ENCODE measurements at places on chromosomes 11 and 22.

GRCh38 chr11:82523141-82523540 lies 210.5 kb downstream of the FAM181B start:
- DNase-seq, result no peak

GRCh38 chr11:67572747-67573419 lies 10.7 kb upstream of the GSTP1 start:
- no peak for DNase-seq

DNA sequence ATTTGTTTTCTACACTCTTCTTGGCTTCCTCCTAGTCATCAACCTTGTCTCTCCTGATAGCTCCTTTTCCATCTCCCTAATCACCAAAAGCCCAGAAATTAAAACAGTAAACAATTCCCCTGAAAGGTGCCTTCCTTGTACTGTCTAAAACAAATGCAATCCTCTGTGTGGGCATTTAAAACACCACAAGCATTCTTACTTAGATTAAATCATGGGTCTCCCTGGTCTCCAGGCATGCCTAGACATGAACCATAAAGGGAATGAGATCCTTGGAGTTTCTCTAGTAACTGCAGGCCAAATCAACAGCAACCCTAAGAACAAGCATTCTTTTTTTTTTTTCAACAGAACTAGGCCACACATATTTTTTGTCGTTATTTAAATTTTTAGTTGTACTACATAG lies 1.9 kb downstream of the BTG4 start:
- DNase-seq, result no peak

- DNase-seq, result no peak
These were observed 597.2 kb upstream of the ANO3 start for GRCh38 chr11:25734591-25735211.

GRCh38 chr11:79971255-79971654 lies 530.4 kb upstream of the TENM4 start:
- no peak for DNase-seq

DNA sequence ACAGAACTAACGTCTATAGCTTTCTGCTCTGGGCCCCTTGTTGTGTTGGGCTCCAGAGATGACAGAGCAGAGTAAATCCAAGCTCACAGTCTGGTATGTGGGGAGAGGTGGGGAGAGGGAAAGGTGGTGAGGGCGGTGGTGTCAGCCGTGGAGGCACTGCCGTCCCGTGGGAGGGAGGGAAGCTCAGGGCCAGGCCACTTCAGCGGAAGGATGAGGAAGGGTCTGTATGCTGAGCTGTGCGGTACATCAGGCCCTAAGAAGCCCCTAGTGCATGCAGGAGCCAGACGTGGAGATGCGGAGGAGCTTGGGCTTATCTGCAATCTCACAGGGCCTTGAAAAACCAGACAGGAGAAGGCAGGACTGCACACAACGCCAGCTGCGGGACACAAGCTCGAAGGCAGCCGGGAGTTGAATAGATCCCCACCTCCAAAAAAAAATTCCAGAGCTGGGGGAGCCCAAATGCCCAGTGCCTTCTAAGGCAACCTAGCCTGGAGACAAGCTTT lies 1.5 kb downstream of the KRTAP5-5 start:
- no peak for DNase-seq

GRCh38 chr11:64207256-64208085 lies 950 bp downstream of the FERMT3 start:
- DNase-seq, result no peak

- DNase-seq, result no peak
These were observed 10.2 kb upstream of the KMT5B start for GRCh38 chr11:68223275-68223674.

DNA sequence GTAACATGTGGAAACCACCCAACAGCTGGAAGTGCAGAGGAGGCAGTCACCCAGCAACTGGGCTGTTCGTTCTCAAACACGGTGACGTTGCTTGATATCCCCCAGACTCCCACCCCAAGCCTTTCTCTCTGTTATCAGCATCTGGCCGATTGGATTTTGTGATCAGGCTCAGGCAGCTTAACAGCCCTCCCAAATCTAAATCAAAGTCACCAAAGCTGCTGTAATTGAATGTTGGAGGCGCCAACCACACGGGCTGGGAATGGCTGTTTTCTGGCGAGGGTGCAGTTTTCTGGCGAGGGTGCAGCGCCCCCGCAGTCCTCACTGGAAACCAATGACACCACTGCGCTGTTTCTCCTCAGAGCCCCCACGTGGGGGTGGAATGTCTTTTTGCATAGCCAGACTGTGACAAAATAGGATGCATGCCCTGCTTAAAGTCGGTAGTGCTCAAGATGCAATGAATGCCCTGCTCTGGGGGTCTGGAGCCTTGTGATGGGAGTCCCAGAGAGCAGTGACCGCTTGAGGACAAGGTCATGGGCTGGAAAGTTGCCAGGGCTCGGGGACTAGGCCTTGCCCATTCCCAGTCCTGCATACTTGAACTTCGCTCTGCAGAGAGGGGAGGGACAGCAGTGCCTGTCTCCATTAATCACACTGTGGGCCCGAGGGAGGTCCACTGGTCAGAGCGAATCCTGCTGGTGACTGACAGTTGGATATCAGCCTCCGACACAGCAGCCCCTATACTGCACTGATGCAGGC lies 105.3 kb downstream of the MORC2 start:
- no peak for DNase-seq

DNA sequence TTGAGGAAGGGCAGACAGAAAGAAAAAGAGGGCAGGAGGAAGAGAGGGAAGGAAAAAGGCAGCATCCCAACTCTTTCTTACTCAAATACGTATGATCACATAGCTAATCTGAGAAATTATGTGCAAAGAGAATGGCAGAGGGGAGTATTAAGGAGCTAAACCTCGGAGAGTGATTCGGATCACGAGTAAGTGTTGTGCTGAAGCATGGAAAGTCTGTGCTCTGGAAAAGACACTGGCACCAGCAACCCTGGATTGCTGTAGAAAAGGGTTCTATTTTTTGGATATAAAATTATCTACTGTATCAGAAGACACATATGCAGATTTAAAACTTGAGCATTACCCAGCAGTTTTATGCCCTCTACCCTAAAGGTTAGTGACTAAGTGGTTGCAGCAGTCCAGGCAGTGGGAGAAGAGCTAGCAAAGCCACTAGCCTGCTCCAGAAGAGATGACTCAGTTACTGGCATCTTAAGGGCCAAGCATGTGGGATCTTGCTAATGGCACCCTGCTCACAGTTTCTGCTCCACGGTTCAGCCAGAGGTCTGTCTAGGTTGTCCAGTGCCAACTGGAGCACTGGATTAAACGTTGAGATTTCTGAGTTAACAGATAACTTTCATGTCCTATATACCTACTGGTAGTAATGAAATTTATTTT lies 151.7 kb downstream of the SWAP70 start:
- DNase-seq, result no peak
